ENCODE measurements at places on chromosomes 11 and 22.

- no peak for DNase-seq
These were observed 841 bp downstream of the B3GNT6 start for GRCh38 chr11:77035039-77035438.

GRCh38 chr11:121119440-121119839 lies 18.4 kb downstream of the TECTA start:
- no peak for DNase-seq

DNA sequence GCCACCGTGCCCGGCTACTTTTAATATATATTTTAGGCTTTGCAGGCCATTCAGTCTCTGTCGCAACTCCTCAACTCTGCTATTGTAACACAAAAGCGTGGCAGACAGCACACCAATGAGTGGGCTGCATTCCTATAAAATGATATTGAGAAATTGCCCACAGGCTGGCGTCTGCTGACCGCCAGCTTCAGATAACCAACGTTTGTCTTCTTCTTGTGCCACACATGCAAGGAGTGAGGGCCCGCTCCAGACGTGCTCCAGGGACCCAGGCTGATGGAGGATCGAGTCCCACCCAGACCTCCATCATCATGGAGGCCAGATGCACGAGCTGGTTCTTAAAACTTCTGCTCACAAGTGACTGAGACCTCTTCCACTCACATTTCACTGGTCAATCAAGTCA lies 35.4 kb upstream of the LINC01488 start:
- DNase-seq = no peak

GRCh38 chr11:81377418-81377817 lies 1356.2 kb downstream of the FAM181B start:
- DNase-seq = no peak

GRCh38 chr11:83092488-83093384 lies 21.0 kb upstream of the RAB30 start:
- no peak for DNase-seq

DNA sequence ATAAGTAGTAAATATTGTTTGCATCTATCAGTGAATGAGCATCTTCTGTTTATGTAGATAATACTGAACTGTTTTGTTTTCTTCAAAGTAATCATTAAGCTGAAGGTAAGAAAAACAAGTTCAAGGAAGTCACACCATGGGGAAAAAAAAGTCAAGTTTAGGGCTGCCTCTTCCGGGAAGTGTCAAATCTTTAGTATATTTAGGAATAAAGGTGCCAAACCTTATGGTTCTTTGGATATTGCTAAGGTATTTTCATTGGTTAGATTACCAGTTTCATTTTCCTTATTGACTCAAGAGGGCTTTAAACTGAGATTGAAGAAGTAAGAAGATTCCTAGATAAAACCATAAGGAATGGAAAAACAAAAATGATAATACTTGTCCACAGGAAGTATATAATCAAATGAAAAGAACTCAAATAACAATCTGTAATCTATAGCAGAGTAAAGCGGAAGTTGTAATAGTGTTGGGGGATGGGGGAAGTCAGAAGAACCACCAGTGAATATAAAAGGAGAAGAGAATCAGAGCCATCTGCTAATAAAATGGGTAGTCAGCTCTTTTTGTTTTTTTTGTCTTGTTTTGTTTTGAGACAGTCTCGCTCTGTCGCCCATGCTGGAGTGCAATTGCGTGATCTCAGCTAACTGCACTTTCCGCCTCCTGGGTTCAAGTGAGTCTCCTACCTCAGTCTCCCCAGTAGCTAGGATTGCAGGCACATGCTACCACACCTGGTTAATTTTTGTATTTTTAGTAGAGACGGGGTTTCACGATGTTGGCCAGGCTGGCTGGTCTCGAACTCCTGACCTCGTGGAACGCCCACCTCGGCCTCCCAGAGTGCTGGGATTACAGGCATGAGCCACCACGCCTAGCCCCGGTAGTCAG lies 2.3 kb downstream of the ATM start:
- no peak for DNase-seq

DNA sequence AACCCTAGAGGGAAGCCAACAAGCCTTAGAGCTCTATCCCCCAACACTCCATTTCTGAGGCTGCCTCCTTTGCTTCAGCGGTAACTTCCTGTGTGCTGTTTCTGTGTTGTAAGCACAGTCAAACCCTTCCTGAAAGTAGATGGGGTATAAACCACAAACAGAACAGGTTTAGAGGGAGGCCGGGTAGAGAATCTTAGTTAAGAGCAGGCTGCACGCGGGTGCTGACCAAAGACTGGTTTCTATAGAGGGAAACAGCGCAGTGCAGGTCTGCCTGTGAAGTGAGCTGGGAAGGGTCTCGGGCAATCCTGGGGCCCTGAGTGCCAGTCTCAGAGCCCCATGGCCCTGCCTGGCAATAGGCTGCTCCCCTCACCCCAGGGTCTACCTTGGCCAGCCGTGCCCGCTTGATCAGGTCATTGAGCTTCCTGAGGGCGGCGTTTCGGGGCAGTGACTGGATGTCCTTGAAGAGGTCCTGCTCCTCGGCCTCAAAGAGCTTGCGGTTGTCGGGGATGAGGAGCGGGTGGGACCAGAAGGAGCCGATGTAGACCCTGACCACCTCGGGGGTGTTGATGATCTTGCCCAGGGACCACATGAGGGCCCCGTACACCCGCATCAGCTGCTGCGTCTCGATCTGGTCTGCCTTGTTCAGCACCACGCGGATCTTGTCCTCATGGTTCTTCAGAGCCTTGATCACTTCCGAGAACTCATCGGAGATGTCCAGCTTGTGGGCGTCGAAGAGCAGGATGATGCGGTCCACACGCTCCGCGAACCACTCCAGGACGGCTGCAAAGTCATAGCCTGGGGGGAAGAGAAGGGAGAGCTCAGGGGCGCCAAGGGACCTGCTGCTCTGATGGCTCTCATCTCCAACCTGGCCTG lies 15.3 kb upstream of the CDC42BPG start:
- DNase-seq = no peak

DNA sequence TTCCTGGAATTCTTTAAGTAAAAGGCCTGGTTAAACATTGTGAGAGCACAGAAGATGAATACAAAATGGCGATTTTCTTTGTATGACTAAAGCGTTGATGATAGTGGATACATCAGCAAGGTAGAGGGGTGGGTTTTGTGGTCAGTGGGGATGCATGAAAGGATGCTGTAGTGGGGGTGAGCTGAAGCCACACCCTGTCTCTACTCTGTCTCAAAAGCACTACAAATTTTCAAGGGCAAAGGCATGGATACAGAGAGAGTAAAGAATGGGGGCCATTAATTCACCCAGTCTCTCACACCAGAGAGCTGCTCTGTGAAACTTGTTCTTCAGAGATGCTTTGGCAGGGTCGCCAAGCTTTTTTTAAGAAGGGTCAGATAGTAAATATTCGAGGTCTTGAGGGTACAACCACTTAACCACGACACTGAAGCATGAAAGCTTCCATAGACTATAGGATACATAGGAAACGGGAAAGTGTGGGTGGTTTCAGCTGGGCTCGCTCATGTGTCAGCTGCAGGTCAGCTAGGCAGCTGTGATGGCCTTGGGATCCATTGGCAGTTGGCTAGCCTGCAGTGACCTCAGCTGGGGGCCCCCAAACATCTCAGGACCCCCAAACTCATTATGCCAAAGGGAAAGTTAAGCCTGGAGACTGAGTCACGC lies 8.3 kb downstream of the TMEM138 start:
- no peak for DNase-seq

DNA sequence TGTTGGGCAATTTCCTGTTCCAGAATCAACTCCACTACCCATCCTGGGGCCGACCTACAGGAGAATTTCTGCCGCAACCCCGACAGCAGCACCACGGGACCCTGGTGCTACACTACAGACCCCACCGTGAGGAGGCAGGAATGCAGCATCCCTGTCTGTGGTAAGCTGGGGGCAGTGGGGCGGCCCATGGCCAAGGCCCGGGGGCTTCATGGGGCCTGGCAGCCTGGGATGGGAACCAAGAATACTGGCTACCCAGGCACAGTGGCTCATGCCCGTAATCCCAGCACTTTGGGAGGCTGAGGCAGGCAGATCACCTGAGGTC lies 4.3 kb downstream of the F2 start:
- no peak for DNase-seq

- no peak for DNase-seq
These were observed 12.3 kb upstream of the MARK2 start for GRCh38 chr11:63826471-63827190.

DNA sequence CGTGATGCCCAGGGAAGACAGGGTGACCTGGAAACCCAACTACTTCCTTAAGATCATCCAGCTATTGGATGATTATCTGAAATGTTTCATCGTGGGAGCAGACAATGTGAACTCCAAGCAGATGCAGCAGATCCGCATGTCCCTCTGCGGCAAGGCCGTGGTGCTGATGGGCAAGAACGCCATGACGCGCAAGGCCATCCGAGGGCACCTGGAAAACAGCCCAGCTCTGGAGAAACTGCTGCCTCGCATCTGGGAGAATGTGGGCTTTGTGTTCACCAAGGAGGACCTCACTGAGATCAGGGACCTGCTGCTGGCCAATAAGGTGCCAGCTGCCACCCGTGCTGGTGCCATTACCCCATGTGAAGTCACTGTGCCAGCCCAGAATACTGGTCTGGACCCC lies 43.5 kb upstream of the DAGLA start:
- DNase-seq = no peak

- DNase-seq = no peak
These were observed 1.2 kb downstream of the NOX4 start for GRCh38 chr11:89489930-89490329.

- no peak for DNase-seq
These were observed 104.8 kb downstream of the ARHGAP42 start for GRCh38 chr11:100791860-100792259.

DNA sequence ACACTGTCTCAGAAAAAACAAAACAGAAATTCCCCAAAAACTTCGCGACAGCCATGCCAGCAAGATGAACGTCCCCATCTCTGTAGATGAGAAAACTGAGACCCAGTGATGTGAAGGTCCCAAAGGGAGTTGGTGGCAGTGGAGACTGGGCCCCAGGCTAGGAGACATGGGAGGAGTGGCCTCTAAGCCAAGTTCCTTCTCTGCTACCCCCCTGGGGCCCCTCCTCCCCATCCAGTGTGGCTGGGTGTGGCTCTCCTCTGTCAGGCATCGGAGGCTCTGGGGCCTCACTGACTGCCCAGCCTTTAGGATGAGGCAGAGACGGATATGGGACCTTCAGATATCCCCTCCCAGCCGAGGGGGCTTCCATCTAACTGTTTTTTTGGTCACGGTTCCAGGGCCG lies 9.8 kb downstream of the RELT start:
- no peak for DNase-seq
